SK-N-MC (cell line): ENCODE measurements at places on chromosomes 12 and 14.

- DNase-seq, result no peak
Observed at GRCh38 chr12:52156757-52157565, 34.9 kb downstream of the KRT80 start.

DNA sequence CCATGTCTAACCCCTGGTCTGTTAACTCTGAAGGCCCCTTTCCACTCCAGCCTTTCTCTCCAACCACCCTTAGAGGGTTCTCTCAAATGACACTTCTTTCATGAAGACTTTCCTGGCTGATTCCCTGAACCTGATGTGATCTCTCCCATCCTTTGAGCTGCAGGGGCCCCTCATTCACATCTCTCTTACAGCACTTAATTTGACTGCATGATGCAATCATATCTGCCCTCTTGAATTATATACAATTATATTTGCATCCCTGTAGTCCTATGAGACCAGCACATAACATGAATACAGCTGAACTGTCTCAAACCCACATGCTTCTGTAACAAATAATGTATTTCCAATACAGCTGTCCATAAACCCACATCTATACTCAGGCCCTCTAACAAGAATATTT, 56.4 kb downstream of the PPP2R5E start:
- no peak for DNase-seq

- no peak for DNase-seq
Observed at GRCh38 chr12:95942524-95943329, at the start of gene CCDC38. Gene CCDC38, minus strand, starts transcription at chr12:95942614. Its CDS starts 6,105 bp downstream, at chr12:95936509.

GRCh38 chr12:20274008-20274407, 94.3 kb upstream of the PDE3A start:
- DNase-seq, result no peak

- DNase-seq, result no peak
Observed at GRCh38 chr14:93799989-93800921, 12.0 kb upstream of the PRIMA1 start.

GRCh38 chr12:85273381-85274314, 6.4 kb upstream of the ALX1 start:
- no peak for DNase-seq

- no peak for DNase-seq
Observed at GRCh38 chr12:121787063-121788025, 6.1 kb downstream of the RHOF start.

- no peak for DNase-seq
Observed at GRCh38 chr14:23727566-23728335, 91.6 kb downstream of the DHRS2 start.

DNA sequence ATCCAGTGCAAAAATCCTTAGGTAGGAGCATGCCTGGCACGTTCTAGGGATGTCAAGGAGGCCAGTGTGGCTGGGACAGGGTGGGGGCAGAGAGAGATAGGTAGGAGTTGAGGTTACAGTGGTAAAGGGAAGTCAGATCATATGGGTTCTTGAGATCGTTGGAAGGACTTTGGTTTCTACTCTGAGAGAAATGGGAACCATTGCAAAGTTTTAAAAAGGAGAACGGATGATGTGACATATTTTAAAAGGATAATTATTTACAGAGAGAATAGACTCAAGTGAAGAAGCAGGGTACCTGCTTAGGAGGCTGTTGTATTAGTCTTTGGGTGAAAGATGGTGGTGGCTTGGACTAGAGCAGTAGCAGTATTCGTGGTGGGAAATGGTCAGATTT, 47.6 kb upstream of the ATP2B1 start:
- no peak for DNase-seq

DNA sequence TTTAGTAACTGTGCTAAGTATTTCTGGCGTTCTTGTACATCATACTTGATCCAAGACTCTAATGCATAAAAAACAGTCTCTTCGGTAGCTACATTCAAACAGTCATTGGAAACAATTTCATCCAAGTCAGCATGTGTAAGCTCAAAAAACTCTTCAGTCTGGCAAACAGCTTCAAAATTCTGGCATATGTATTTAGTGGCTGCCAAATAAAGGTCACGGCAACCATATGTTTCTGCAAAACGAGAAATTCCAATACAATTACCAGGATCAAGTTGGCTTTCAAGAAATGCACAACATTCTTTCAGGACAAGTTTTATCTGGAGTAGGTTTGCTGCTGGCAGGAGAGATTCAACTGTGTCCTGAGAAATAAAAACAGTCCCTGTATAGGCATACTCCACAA, 16.5 kb downstream of the KLHL28 start:
- no peak for DNase-seq

- no peak for DNase-seq
Observed at GRCh38 chr12:86724716-86725115, 468.5 kb upstream of the MGAT4C start.

GRCh38 chr14:91341751-91342154, 75.9 kb downstream of the CCDC88C start:
- no peak for DNase-seq

DNA sequence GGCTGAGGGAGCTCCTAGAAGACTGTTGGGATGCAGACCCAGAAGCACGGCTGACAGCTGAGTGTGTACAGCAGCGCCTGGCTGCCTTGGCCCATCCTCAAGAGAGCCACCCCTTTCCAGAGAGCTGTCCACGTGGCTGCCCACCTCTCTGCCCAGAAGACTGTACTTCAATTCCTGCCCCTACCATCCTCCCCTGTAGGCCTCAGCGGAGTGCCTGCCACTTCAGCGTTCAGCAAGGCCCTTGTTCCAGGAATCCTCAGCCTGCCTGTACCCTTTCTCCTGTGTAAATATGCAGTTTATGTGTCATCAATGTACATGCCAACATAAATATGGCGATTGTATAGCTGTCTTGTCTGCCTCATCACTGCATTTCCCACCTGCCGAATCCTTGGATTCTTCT, 7.5 kb downstream of the AMHR2 start:
- no peak for DNase-seq

- DNase-seq, result no peak
Observed at GRCh38 chr12:66620026-66620425, 58.9 kb downstream of the GRIP1 start.

GRCh38 chr14:91253795-91254323, 9.4 kb upstream of the GPR68 start:
- no peak for DNase-seq

- DNase-seq, result no peak
Observed at GRCh38 chr12:116182359-116183063, 95.0 kb downstream of the MED13L start.

GRCh38 chr12:62301799-62302133, 41.6 kb downstream of the USP15 start:
- no peak for DNase-seq

DNA sequence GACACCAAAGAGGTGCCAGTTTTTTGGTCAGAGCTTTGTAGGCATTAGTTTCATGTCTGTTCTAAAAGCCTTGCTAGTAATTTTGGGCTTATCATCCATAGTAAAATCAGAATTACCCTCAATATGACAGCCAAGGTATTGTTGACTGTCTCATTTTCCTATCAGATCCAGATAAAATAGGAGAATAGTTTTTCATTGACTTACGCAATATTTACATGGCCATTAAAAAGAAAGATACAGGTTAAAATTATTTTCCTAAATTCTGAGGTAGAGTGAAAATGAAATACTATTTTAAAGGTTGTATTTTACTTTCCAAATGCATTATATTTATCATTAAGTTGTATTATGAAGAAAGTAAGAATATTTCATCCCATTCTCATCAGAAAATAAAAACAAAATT, 203.7 kb downstream of the LRFN5 start:
- DNase-seq, result no peak

DNA sequence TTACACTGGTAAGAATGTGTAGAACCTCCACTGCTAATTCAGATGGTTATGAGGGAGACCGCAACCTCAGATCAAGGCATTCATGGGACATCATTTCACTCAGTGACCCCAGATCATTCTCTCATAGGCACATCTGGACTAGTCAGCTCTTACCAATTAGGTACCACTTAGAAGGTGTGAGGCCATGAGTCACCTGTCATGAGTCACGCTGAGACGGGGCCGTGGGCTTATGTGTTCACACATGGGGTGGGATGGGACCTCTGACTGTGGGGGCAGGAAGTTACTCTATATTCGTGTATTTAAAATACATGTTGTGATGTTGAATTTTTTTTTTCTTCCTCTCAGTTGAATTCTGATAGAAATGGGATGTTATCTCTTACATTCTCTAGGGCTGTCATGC, 55.9 kb downstream of the CCDC92 start:
- no peak for DNase-seq

DNA sequence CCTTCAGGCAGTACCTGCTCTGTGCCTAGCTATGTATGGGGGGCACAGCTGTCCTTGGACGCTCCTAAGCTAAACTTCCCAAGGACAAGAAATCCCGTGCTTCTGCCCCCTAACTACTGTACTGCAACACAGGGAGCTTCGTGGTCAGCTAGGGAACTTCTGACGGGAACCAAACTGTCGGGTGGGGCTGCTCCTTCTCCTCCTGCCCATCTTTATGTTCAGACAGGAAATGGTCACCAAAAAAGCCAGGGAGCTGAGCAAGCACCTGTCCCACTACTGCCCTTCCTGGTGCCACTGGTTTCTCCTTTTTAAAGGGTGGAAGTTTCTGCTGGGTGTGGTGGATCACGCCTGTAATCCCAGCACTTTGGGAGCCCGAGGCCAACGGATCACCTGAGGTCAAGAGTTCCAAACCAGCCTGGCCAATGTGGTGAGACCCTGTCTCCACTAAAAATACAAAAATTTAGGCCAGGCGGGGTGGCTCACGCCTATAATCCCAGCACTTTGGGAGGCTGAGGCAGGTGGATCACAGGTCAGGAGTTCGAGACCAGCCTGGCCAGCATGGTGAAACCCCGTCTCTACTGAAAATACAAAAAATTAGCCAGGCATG, 26.6 kb downstream of the PXN start:
- no peak for DNase-seq

GRCh38 chr12:121033625-121034349, 5.3 kb downstream of the OASL start:
- no peak for DNase-seq

- no peak for DNase-seq
Observed at GRCh38 chr14:103128631-103129300, 5.5 kb downstream of the TNFAIP2 start.

DNA sequence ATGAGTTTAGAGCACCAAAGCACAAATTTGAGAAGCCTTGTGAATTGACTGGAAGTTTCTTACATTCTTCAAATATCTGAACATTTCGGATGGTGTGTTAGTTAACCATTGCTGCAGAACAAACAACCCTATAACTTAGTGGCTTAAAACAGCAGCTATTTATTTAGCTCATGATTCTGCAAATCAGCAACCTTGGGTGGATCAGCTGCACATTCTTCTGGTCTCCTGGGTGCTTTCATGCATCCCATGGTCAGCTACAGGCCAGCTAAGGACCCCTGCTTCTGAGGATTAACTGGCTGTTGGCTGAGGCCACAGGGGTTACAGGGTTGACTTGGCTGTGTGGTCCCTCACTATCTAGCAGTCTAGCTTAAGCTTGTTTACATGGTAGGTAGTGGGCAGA, 114.0 kb upstream of the HIF1A start:
- DNase-seq, result no peak

GRCh38 chr14:74133833-74134481, 49.2 kb downstream of the LIN52 start:
- no peak for DNase-seq

DNA sequence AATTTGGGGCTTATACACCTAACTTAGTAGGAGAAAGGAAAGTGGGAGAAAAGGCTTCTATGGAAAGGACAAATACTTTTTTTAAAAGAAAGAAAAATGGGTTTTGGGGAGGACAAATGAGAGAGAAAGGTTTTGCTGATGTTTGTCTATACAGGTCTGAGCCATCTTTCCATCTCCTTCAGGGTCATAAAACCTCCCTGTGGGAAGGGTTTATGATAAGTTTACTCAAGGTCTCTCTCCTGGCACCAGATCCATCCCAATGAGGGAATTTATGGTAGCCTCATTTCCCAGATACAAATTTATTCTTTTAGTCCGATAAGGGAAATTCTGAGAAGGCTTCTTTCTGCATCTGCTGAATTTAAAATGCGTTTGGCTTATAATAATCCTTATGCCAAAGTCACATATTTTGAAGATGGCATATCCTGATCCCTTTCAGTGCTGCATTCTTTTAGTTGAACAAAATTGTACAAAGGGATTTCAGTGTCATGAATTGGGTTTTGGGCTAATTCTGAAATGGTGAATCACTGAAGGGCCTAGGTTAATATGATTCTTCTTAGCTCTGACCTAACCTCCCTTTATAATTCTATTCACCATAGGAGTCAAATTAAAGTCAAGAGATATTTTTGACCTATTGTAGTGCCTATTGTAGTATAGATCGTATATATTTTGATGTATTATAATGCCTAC, 173.5 kb upstream of the DYRK2 start:
- no peak for DNase-seq

DNA sequence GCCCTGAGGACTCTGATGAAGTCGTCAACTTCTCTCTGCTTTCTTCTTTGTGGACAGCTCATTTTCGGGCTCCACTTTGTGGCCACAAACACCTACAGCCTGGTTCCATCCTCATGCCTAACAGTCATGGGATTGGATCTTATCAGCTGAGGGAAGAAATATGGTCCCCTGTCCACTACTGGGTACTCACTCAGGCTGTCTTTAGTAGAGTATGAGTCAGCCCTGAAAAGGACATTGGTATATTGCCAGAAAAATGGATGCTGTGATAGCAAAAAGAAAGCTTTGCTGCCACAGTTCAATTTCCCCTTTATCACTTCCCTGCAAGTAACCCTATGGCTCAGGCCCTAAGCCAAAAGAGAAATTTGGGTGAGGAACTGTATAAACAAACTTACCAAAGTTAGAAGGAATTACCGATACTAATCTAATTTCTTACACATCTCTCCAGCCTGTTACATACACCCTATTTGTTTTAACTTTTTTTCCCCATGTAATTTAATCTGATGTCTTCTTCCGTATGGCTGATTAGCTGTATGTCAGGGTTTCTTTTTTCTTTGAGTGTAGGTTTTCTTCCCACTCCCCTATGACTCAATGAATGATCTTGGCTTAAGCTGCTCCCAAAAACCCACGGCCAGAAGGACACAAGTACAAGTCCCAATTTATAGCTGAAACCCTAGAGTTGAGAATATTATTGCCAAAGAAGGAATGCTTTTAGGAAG, 29.1 kb downstream of the MTHFD1 start:
- no peak for DNase-seq

DNA sequence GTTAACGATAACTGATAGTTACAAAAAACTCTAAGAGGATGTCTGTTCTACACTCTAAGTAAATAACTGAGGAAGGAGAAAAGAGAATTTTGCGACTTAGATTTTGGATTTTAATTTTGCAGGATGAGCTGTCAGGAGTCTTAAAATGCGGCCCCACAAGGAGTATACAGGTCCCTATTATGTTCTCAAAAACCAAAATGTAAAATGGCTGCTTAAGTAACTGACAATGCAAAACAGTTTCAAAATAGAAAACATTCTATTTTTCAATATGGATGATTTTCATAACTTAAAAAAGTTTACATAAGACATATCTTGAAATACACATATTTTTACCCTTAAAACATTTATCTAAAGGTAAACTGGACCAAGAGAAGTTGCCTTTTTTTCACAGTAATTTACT, 2.6 kb downstream of the CD69 start:
- DNase-seq, result no peak

- no peak for DNase-seq
Observed at GRCh38 chr12:23210573-23210972, 585.6 kb downstream of the ETNK1 start.
